ENCODE measurements at places on chromosomes 1 and 21. TPM values are rescaled to one million over a fixed set of nuclear protein-coding genes. Genes with fewer than 3 reads are reported as not detected.

DNA sequence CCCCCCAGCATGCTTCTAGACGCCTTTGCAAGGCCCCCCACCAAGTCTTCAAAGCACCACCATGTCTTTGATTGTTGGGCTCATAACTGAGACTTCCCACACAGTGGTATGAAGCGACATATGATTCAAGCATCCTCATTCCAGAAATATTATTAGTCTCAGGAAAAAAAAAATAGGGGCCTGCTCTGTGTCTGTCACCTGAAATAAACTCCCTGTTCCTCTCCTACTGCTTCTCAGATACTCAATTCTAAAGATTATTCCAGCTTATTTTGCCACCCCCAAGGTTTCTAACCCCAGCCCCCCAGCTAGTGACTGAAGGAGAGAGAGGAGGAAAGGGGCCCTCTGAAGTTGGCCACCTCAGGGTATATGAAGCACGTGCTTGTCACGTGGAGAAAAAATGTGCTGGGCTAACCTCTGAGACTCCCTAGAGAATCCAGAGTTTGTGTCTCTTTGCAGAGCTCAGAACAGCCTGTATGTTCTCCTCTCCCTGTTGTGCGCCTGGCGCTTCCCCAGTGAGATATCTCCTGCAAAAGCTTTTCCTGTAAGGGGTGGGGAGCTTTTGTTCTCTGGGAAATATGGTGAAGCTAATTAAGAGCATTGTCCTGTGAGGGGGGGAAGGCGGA lies 35.9 kb upstream of the RASAL2 start:
- no peaks in the 10 kb centered on the region for H3K27me3 ChIP-seq
- peak overlapping the region; percentile 41 for H3K4me3 ChIP-seq
- no peaks in the 10 kb centered on the region for H3K36me3 ChIP-seq
- peak overlapping the region; percentile 96 for H3K27ac ChIP-seq
- H3K4me1 ChIP-seq: peaks cover 70% of the 10 kb centered on the region

Gene CLCA4
- not detected for total RNA-seq

GRCh38 chr21:31554511-31555022 lies 104.9 kb upstream of the SOD1 start:
- H3K4me3 ChIP-seq: no peak overlapping the region
- no peaks in the 10 kb centered on the region for H3K36me3 ChIP-seq
- DNase-seq: peak; percentile 50

Gene CR1L
- total RNA-seq: not detected

Gene MAP1LC3C
- total RNA-seq: not detected

Gene LCE3D
- not detected for total RNA-seq

GRCh38 chr1:45205910-45206721 lies at the start of gene ZSWIM5:
Gene ZSWIM5 (minus strand): TSS chr1:45206605. CDS start chr1:45206350, 255 bp downstream.
- DNase-seq: peak; percentile 82
- H3K4me3 ChIP-seq: peak within 1 kb of the TSS; percentile 81
- H3K4me1 ChIP-seq: peaks cover 10% of the 10 kb centered on the region
- 0 out of 2 replicates have a peak, but pooled peaks cover 6% of the 10 kb centered on the region for H3K27me3 ChIP-seq

DNA sequence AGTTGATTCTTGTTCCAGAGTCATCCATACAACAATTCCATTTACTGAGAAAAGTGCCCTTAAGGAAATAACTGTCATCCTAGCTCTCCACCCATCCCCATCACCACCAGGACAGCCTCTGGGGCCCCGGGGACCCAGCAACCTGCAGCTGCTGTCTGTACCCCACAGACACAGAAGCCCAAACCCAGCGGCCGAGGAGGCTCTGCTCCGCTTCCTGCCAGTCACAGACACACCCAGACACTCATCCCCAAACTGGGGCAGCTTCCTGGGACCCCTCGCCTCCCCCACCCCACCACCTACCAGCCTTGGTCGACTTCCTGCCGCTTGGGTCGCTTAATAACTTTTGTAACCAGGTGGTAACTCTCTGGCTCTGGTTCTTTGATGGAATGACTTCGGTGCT lies 121.6 kb upstream of the SLC25A33 start:
- H3K27ac ChIP-seq: no peak overlapping the region
- no peaks in the 10 kb centered on the region for H3K36me3 ChIP-seq
- no peaks in the 10 kb centered on the region for H3K27me3 ChIP-seq
- no peak for DNase-seq
- H3K4me3 ChIP-seq: no peak overlapping the region

- H3K36me3 ChIP-seq: no peaks in the 10 kb centered on the region
- H3K4me1 ChIP-seq: no peaks in the 10 kb centered on the region
These were observed 438.8 kb upstream of the B3GALT2 start for GRCh38 chr1:193625255-193625654.

- H3K4me3 ChIP-seq: no peak overlapping the region
- peaks cover 9% of the 10 kb centered on the region for H3K4me1 ChIP-seq
- H3K27ac ChIP-seq: no peak overlapping the region
- DNase-seq: no peak
These were observed 58.2 kb downstream of the ZNF644 start for GRCh38 chr1:90963651-90964050.

DNA sequence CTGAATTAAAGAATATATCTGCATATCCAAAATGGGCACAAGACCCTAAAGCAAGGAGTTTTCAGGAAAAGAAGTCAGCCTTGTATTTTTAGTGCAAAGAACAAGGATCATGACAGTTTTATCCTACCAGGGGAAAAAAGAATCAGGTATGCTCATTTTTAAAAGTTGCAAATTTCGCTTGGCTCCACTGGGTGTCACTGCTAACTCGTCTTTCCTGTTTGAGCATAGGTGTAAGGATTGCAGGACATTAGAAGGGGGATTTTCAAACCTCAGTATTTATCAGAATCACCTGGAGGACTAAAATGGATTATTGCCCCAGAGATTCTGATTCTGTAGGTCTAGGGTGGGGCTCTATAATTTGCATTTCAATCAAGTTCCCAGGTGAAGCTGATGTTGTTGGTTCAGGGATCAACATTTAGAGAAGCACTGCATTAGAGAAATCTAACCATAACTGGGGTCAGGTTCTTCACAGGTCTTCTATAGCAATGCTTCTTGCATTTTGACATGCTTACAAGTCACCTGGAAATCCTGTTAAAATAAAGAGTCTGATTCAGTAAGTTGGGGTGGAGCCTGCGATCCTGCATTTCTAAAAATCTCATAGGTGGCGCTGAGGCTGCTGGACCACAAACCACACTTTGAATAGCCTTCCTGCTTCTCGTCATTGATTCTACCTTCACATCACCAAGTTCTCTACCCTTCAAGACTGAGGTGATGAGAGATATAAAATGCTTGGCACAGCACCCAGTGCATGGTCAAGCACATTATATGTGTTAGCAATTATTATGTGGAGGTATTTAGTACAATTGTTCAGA lies 39.6 kb downstream of the NUF2 start:
- no peak overlapping the region for H3K4me3 ChIP-seq
- no peaks in the 10 kb centered on the region for H3K36me3 ChIP-seq
- peak; percentile 26 for DNase-seq
- peaks cover 4% of the 10 kb centered on the region for H3K27me3 ChIP-seq
- no peaks in the 10 kb centered on the region for H3K4me1 ChIP-seq

Gene KIRREL1
- 108 TPM for total RNA-seq

Gene NPL
- total RNA-seq: 5.0 TPM

DNA sequence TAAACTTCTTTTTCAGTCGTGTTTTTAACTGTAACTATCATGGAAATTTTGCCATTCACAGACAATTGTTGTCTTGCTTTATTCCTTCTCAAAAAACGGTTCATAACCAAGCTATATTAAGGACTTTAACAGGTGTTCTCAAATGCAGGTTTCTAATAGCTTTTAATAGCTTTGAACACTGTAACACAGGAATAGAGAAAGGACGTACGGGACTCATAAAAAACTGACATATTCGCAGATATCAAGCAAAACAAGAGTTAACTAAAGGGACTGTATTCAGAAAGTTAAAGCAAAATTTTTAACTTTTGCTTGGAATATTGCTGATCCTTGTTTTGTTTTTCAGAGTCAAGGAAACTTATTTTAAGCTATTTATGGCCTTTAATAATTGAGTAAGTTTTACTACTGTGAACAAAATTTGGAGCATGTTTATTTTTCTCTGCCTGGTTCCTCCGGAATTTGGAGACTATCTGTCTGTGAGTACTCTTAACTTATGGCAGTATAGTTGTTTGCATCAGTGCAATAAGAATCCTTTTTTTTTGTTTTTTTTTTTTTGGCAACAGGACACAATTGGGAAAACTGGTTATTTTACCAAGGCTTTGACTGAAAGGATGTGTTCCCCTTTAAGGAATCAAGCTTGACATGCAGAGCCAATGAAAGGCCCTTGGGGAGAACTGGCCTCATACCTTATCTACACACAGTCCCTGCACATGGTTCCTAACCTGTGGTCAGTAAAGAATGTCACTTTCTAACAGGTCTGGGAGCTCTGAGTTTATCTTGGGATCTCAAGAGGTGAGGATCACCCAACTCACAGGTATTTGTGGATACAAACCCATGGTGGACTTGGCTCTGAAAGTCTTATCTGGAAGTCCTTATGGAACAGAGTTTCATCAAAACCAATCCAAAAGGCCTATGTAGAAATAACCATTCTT lies 5.8 kb upstream of the CD46 start:
- no peak overlapping the region for H3K4me3 ChIP-seq
- no peaks in the 10 kb centered on the region for H3K27me3 ChIP-seq
- H3K27ac ChIP-seq: peak overlapping the region; percentile 28
- H3K36me3 ChIP-seq: no peaks in the 10 kb centered on the region
- DNase-seq: no peak

GRCh38 chr1:147089457-147089856 lies 82.8 kb downstream of the PRKAB2 start:
- DNase-seq: no peak
- H3K4me3 ChIP-seq: no peak overlapping the region
- no peaks in the 10 kb centered on the region for H3K4me1 ChIP-seq

Gene COPA
- 214 TPM for total RNA-seq

Gene PDZK1
- 0.97 TPM for total RNA-seq

- no peaks in the 10 kb centered on the region for H3K27me3 ChIP-seq
- DNase-seq: no peak
These were observed 3.9 kb downstream of the S100B start for GRCh38 chr21:46600978-46601377.

DNA sequence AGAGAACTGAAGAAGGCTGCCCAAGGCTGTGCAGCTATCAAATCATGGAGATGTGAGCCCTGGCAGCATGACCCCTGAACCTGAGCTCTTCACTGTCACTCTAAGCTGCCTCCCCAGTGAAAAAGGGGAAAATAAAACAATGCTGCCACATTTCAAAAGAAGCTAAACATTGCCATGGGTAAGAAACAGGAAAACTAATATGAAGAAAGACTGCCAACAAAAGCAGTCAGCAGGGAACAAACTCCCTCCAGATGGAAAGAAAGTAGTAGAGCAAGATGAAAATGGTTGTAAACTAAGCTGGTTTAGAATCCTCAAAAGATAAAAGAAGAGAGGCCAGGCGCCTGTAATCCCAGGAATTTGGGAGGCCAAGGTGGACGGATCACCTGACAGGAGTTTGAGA lies 36.2 kb upstream of the CSF1 start:
- H3K4me3 ChIP-seq: no peak overlapping the region
- no peak for DNase-seq
- H3K4me1 ChIP-seq: peaks cover 65% of the 10 kb centered on the region
- H3K27ac ChIP-seq: peak overlapping the region; percentile 73
- no peaks in the 10 kb centered on the region for H3K36me3 ChIP-seq

Gene IGFN1
- not detected for total RNA-seq

Gene MPZ
- 0.11 TPM for total RNA-seq

Gene IFNAR2
- total RNA-seq: 4.0 TPM

GRCh38 chr1:226027538-226028217 lies 28.5 kb upstream of the SDE2 start:
- H3K27ac ChIP-seq: no peak overlapping the region
- DNase-seq: no peak
- H3K4me3 ChIP-seq: no peak overlapping the region
- H3K36me3 ChIP-seq: no peaks in the 10 kb centered on the region

GRCh38 chr21:44304877-44305293 lies 5.0 kb downstream of the PFKL start:
- no peak overlapping the region for H3K27ac ChIP-seq
- H3K27me3 ChIP-seq: no peaks in the 10 kb centered on the region
- peaks cover 8% of the 10 kb centered on the region for H3K4me1 ChIP-seq
- H3K4me3 ChIP-seq: no peak overlapping the region
- DNase-seq: peak; percentile 58
- no peaks in the 10 kb centered on the region for H3K36me3 ChIP-seq

DNA sequence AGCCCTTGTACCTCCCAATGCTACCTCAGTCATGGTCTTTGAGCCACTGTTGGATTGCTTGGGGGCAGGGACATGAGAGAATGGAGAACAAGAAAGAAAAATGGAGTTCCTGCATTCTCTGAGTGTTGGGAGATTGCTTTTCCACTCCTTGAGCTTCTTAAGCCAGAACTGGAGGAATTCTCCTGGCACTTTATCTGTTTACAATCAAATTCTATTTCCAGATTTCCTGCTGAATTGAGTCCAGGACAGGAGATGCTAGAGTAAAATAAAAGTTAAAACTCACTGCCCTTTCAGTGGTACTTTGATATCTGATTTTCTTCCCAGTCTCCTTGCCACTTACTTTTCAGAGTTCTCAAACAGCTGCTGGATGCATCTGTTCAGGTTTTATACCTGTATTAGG lies 24.4 kb upstream of the DEPDC1 start:
- no peaks in the 10 kb centered on the region for H3K36me3 ChIP-seq
- H3K4me1 ChIP-seq: no peaks in the 10 kb centered on the region
- H3K4me3 ChIP-seq: no peak overlapping the region
- no peak overlapping the region for H3K27ac ChIP-seq

DNA sequence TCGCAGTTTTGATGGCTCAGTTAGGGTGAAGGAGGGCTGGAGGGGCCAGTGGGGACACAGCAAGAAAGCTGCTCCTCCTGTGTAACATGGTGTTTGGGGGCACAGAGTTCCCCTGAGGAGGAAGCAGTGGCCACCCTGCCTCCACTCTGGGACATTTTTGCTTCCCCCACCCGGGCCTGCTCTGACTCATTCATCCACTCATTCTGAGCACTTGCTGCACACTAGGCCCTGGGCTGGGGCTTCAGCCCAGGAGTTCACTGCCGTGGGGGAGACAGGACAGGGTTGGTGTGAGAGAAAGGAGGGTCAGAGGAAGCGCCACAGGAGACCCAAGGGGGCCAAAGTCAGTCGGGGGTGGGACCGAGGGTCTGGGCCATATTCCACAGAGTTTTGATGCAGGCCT lies 41.4 kb upstream of the ACOT11 start:
- H3K27me3 ChIP-seq: no peaks in the 10 kb centered on the region
- no peak overlapping the region for H3K27ac ChIP-seq
- H3K36me3 ChIP-seq: no peaks in the 10 kb centered on the region
- peak; percentile 64 for DNase-seq
- H3K4me1 ChIP-seq: no peaks in the 10 kb centered on the region
- H3K4me3 ChIP-seq: no peak overlapping the region

Gene EPB41
- total RNA-seq: 2.7 TPM

- H3K27ac ChIP-seq: no peak overlapping the region
- no peak overlapping the region for H3K4me3 ChIP-seq
- peaks cover 16% of the 10 kb centered on the region for H3K27me3 ChIP-seq
These were observed 59.3 kb downstream of the MAN1C1 start for GRCh38 chr1:25675729-25676476.

Gene ASB17
- total RNA-seq: not detected

All from GM23248 (cell line).